ENCODE measurements at places on chromosomes 13 and 19. TPM values are rescaled to one million over a fixed set of nuclear protein-coding genes. Genes with fewer than 3 reads are reported as not detected.

The PPM1N gene
- total RNA-seq, result 1.5 TPM

The ZNF146 gene
- total RNA-seq, result 87.5 TPM

The SCGB2B2 gene
- total RNA-seq, result under 0.01 TPM

The SYCN gene
- total RNA-seq, result not detected

The ZNF627 gene
- total RNA-seq, result 15.2 TPM

The SLC25A15 gene
- 13.3 TPM for total RNA-seq

The FFAR2 gene
- total RNA-seq, result not detected

The CNFN gene
- not detected for total RNA-seq

Data from placental pericyte (primary cell).